CD4-positive, alpha-beta T cell treated with Interleukin-12 subunit alpha and Interleukin-12 subunit beta, for 1 hour (primary cell): ENCODE measurements at places on chromosomes 3 and 15.

DNA sequence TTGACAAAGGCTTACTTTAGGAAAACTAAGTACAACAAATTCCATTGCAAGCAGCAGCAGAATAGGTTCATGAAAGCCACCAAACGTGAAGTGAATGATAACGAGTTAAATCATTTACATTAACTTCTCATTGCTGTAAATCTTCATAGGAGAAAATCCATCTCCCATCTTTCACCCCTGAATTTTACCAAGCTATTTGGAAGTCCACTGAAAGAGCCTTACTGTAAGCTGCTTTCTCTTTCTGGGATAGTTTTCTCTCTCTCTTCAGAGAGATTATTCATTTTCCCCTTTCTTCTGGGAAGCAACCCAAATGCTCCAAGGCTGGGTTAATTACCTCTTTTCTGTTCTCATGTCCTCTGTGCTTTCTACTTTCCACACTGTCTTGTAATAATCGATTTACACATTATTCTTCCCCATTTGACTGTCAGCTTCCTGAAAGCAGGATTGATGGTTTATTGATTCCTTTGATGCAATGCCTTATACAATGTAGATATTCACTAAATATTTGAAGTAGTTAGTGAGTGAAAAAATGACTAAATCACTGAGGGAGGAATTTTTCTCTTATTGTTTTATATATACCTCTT is 914.3 kb upstream of the ARPP21 start:
- DNase-seq, result no peak

- no peak for DNase-seq
Measured at GRCh38 chr3:114855839-114856238, 291.2 kb downstream of the ZBTB20 start.

- no peak for DNase-seq
Measured at GRCh38 chr3:42734263-42734860, 31.8 kb upstream of the HHATL start.

GRCh38 chr3:38038447-38038911 is 529 bp upstream of the DLEC1 start:
- peak; percentile 74 for DNase-seq

DNA sequence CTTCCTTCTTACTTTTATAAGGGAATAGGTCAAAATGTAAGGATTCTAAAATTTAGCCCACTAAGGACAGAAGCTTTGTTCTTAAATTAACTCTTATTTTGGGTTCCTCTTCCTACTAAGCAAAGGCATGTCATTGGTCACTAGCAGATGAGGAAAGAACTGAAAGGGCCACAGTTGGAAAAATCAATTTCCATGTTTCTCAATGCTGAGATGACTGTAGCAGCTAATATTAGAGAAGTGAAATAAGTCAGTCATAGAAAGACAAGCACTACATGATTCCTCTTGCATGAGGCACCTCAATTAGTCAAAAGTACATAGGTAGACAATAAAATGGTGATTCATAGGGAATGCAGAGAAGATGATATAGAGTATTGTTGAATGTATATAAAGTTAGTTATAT is 353.7 kb downstream of the RSL24D1 start:
- DNase-seq, result no peak

GRCh38 chr3:31392568-31392967 is 140.2 kb upstream of the STT3B start:
- DNase-seq, result no peak

- no peak for DNase-seq
Measured at GRCh38 chr3:14273901-14274611, 95.4 kb downstream of the LSM3 start.

- no peak for DNase-seq
Measured at GRCh38 chr15:91255670-91256192, 155.7 kb downstream of the SV2B start.

- DNase-seq, result no peak
Measured at GRCh38 chr3:129732200-129732876, 125.9 kb upstream of the PLXND1 start.

DNA sequence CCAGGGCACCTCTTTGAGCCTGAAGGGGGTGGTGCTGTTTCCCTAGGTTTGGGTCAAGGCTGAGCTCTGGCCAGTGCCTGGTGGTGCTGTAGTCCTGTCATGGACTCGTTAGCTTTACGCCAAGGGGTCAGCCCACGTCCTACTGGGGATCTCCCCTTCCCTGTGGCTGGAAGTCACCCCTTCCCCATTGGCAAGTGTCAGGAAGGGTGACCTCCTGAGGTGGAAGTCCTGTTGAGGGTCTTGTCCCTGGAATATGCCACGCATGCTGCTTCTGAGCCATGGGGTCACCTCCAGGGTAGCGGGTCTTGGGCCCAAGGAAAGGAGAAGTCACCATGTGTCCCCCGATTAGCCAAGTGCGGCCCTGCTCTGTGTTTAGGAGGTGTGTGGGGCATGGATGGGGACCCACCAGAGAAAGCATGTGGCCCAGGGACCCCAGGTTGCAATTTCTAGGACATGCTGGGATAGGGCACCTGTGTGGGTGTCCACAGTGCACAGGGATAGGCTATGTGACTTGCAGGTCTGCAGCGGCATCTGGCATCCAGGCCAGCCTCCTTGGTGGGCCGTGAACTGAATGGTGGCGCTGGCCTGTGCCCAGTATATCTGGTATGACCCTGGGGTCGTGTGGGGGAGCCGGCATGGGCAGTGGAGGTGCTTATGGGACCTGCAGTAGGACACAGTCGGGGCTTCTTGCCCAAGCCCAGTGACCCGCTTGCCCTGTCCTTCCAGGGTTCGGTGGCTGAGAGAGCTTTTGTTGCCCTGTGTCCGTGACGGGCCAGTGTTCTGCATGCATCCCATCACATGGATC is 226.7 kb downstream of the SNRPN start:
- DNase-seq, result no peak

DNA sequence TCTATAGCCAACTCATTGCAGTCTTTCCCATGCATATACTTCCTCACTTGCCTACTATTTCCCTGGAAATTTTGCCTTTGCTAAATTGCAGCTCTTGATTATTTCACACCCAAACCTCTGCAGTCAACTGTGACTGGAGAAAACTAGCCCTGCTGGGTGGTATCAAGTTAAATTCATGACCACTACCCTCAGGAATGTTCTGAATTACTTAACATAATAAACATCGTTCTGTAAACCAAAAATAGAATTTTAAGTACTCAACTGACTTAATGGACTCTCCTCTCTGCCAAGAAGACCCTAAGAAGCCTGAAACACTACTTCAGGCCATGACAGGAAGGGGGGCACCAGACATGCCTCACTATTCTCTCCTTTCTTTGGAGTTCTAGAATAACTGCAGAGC is 1278.0 kb upstream of the GBE1 start:
- no peak for DNase-seq

DNA sequence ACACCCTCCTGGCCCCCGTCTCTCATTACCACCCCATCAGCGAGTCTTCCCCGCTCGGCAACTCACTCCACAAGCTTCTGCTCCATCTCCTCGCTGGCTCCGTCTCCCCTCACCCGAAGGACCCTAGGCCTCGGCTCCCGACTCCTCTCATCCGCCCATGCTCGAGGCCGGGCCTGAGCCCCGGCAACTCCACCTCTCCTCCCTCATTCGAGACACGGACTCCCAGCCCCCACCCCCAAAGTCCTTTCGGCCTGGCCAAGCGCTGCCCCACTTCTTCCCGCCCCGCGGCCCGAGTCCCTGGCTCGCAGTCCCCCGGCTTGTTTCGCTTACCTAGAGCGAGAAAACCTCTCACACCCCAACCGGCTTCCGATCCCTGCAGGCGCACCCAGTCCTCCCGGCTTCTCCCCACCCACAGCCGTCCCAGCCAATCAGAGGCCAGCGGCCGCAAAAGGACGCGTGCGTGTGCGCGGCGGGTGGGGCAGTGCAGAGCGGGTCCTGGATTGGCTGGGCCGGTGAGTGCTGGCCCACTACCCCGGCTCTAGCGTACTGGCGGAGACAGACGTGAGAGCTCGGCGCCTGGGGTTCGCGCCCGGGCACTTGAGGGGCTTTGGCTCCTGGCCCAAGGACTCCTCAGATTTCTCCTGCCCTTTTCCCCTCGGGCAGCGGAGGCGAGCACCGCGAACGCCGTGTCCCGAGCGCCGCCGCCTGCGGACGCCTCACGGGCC is at the start of gene HIGD1A:
Gene HIGD1A, minus strand, starts transcription at position 385 of the 725 bp plus-strand sequence. CDS start 10,237 bp downstream, outside the sequence.
- DNase-seq, result peak; percentile 94

DNA sequence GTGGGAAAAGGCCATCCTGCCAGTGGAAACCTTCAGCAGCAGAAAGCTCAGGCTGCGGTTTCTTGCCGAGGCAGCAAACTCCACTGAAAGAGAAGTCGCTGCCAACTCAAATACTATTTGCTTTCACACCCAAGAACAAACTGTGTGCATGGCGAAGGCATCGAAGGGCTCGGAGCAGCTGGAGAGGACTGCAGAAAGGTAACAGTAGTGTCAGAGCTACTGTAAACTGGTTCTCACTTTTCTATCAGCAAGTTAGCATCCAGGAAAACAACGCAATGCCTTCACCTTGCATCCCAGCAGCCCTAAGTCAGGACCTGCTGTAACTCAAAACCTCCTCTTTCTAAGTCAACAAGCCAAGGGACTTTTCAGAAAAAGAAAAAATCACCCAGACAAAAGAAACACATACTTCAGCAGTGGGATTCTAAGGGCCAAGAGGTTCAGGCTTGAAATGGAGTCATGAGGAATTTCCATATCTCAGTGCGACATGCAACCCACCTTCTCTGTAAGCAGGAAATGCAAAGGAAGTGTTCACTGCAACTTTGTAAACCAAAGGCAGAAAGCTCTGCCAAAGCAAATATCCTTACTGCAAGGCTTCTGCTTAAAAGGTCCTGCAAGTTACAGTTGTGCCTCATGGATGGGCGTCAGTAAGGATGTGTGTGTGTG is 193.5 kb downstream of the FOXP1 start:
- DNase-seq, result peak; percentile 32

DNA sequence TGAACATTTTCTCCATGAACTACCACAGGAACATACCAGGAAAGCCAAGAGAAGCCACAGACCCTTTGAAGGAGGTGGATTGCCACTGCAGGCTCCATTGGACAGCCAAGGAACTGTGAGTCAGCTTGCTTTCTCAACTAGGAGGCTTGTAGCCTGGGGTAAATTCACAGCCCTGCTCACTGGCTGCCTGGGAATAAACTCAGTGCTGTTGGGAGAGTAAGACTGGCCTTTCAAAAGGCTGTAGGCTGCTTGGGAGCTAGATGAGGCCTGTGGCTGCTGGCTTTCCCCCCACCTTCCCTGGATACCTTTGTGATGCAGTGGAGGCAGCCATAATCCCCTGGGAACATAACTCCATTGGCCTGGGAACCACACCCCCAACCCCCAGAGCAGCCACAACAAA is 223.5 kb upstream of the RBMS3 start:
- DNase-seq, result no peak
